Retina (tissue), 1 donor: ENCODE measurements at places on chromosomes 13 and 19.

DNA sequence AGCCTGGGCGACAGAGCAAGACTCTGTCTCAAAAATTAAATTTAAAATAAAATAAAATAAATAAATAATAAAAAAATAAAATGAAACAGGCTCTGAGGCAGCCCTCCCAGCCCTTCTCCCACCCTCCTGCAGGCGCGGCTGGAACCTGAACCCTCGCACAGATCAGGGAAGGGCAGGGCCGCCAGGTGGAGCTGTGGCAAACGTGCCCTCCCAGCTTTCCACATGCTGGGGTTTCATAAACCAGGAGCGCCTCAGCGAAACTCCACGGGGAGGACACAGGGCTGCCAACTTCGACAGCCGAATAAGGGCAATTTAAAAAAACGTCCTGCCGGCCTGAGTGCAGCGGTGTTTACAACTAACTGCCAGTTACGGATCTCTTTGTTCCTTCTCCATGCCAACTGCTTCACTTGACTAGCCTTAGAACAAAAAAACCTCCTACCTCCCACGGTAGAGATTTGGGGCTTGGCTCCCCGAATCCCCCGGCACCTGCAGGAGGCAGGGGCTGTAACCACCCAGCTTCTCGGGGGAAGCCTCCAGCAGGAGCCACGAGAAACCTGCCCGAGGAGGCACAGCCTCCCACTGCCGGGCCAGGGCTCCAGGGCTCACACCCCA lies 15.9 kb downstream of the ZNF787 start:
- DNase-seq: peak; percentile 73

DNA sequence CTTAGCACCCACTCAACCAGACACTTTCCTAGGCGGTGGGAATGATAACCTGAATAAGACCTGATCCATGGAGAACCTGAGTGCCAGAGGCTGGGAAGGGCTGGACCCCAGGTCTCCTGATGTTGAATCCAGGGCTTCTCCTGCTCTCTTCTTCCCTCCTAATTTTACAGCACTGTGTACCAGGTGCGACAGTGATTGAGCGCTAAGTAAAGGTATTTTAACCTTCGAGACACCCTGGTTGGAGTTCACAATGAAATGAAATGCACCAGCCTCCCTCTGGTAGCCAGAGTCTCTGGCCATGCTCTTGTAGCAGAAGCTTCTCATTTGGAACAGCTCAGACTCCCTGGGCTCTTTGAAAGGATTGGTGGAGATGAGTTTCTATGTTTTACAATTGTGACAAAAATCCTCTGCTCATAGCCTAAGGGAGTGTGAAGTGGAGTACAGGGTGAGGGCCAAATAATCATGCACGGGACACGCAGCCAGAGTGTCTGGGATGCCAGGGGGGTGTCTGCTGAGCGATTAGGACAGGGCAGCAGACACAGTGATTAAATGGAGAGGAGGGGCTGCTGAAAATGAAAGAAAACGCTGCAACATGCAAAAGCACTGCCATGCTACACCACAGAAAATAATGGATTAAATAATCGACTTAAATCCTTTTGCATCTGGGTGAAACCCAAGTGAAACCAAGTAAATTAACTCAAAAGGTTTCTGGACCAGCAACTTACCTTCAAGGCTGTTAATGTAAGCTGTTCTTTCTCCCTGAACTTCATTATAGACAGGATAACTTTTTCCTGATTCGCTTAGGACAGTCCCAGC lies 83.8 kb downstream of the FAM216B start:
- DNase-seq: no peak

GRCh38 chr13:46905249-46905648 lies 8.4 kb upstream of the HTR2A start:
- no peak for DNase-seq

DNA sequence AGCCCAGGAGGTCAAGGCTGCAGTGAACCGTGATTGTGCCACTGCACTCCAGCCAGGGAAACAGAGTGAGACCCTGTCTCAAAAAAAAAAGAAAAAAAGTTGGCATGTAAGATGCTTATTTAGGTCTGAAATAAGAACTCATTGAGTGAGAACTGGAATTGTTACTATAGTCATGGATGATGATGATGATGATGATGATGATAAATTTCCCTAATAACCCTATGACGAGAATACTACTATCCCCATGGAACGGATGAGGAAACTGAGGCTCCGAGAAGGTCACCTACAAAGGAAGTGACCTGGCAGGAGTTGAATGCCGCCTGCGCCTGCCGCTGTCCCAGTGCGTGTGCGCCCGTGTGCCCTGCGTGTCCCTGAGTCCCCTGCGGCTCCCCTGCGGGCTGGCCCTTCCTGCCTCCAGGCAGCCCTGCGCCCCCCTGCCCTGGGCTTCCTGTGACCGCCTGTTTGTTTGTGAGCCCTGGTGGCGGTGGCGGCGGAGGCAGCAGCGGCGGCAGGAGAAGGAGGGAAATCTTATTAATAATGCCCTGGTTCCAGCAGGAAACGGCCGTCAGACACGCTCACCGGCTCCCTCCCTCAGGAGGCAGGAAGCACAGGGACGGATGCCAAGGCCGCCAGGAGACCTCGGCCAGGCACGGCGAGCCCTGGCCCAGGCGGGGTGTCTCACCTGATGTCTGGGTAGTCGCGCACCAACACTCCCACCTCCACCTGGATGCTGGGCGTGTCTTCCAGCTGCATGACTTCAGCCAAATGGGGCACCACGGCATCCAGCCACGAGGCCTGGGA lies 29.6 kb downstream of the EXOC3L2 start:
- peak; percentile 50 for DNase-seq

GRCh38 chr19:18833141-18833476 lies 1.4 kb downstream of the UPF1 start:
- DNase-seq: no peak

- DNase-seq: no peak
Measured at GRCh38 chr19:38265921-38266429, 1.6 kb downstream of the SPINT2 start.

- no peak for DNase-seq
Measured at GRCh38 chr19:18197306-18197705, 4.3 kb downstream of the MPV17L2 start.

DNA sequence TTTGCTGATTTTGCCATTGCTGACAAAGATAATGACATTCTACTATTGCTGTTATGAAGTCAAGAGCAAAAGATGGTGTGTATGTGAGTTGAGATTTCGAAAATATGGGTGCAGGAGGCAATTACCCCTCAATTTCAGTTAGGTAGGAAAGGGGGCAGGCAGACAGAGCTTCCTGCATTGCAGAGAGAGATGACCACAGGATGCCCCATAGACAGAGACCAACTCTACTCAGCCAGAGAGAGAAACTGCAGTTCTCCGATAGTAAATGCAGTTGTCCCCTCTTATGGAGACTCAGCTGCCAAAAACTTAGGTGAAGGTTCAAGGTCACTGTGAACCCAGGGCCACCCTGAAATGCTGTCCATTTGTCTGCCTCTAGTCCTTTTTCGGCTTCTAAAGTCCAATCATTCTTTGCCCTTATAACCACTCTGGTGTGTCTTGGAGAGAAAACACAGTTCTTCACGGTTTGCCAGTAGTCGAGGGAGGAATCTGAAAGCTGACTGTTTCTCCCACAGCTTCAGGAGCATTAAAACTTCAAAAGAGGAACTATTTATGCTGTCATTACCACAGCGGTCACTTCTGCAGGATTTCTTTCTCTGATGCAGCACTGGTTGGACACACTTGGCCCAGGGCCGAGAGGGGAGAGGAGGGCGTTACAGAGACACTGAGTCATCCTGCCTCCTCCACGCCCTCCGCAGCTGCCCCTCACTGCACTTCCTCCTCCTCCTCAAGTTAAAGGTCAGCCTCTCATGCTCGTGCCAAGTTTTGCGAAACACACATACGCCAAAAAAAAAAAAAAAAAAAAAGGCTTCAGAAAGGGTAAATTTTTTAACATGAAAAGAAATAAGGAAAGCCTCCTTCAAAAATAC lies 264.3 kb downstream of the FOXO1 start:
- no peak for DNase-seq

- DNase-seq: no peak
Measured at GRCh38 chr13:110869231-110869804, 45.6 kb downstream of the ANKRD10 start.

- DNase-seq: no peak
Measured at GRCh38 chr13:73983109-73983508, 151.1 kb downstream of the KLF12 start.

- DNase-seq: no peak
Measured at GRCh38 chr13:25881136-25881926, 170.5 kb downstream of the SHISA2 start.

DNA sequence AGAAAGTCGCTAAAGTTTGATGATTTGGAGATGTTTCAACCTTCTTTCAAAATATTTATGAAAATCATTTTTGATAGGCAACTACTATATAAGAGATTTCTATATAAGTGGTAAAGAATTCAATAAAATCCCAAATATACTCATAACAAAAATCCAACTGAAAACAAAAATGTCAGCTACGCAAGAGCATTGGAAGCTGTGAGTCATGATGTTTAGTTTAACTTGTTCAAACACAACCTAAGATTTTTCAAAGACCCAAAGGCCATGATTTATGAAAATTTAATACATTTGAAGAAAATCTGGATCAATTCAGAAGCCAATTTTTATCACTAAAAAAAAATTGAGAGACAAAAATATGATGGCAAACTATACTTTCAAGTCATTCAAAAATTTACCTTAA lies 226.6 kb downstream of the MZT1 start:
- DNase-seq: no peak

DNA sequence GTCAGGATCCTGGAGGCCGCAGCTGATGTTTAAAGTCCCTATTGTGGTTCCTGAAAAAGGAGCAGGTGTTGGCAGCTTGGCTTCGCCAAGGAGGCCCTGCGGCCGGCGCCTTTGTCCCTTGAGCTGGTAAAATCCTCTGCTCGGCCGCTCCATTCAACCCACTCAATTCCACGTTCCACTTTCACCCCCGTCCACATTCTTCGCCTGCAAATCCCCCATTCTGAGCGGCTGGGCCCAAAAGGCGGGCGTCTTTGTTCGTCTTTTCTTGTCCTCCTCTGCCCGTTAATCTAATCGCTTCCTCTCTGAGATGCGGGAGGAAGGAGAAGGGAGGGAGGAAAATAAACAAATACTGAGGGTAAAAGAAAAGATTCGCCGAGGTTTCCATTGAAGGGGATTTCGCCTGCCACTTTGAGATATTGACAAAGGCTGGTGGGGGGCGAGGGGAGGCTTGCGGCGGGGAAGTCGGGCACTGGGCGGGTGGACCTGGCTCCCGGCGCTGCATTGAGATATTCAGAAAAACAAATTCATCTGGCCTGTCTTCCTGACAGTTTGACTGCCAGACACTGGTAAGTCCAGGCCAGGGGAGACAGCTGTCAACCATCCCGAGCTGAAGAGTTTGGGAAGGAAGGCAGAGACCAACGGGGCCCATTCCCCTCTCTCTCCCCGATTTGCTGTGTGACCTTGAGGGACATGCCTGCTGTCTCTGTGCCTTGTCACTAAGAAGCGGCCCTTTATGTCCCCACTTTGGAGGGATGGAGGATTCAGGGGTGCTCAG lies 37.6 kb downstream of the ZNRF4 start:
- DNase-seq: peak; percentile 82

DNA sequence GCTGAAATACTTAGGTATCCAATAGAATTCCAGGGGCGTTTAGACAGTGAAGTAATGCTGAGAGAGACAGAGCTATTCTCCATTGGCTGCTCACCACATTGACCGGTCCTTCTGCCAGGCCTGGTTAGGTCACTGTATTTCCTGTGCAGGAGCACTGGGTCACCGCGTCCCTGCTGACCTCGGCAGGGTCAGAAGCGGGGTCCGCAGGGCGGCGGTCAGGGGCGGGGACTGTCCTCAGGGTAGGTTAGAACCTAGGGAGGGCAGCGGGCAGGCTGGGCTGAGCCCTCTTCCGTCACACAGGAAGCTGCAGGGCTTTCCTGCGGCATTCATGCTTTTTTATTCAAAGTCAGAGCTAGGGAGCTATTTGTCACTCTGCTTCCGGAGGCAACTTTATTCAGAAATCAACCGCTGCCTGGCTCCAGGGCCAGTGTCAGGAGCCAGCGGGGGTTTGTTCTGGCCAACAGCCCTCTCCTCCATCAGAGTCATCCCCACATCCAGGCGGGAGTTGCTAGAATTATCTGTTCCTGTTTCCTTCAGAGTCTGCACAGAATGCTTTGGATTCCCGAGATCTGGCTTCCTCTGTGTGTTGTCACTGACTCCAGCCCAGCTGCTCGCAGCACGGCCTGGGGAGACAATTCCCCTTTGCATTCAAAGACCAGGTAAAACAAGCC lies 81.2 kb upstream of the WASF3 start:
- DNase-seq: no peak

GRCh38 chr19:30647891-30648720 lies 275.9 kb downstream of the ZNF536 start:
- DNase-seq: no peak

DNA sequence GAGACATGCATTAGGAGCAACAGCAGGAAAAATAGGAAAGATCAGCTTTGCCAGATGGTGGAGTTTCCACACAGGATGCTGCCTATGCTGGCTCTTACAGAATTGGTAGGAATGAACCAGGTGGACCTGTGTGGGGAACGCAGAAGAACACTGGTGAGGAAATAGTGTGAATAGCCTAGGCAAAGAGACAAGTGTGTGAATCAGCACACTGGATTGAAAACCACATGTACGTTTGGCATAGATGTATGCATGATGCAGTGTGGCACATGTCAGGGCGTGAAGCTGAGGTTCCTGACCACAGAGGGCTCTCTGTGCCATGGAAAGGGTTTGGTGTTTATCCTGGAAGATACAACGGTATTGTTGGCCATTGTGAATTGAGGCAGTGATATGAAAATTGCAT lies 156.5 kb upstream of the SLC10A2 start:
- DNase-seq: no peak

GRCh38 chr13:71261256-71261655 lies 605.7 kb downstream of the DACH1 start:
- DNase-seq: no peak

GRCh38 chr19:38046254-38047048 lies 139.4 kb downstream of the SIPA1L3 start:
- peak; percentile 75 for DNase-seq

DNA sequence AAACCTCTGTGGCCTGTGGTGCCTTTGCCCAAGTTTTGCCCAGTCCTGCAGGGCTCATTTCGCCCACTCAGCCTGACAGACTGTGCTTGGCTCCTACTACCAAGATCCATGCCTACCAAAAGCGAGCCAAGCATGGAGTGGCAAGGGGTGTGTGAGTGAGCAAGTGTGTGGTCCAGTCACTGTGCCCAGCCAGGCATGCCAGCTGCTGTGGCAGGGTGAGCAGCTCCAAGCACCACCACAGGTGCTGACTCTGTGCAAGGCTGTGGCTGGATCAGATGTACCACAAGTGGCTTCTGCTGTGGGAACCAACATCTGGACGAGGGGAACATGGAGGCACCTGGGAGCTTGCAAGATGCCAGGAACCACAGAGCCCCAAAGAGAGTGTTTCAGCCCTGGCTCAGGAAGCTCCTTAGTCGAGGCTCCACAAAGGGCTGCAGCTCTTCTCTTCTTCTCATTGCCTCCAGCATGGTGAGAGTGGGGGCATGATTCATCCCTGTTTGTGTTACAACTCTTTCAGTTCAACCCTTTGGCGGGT lies 1564.2 kb upstream of the MIR17HG start:
- no peak for DNase-seq
